PC-9 (cell line): ENCODE measurements at places on chromosomes 3 and 15. TPM values are rescaled to one million over a fixed set of nuclear protein-coding genes. Genes with fewer than 3 reads are reported as not detected.

DNA sequence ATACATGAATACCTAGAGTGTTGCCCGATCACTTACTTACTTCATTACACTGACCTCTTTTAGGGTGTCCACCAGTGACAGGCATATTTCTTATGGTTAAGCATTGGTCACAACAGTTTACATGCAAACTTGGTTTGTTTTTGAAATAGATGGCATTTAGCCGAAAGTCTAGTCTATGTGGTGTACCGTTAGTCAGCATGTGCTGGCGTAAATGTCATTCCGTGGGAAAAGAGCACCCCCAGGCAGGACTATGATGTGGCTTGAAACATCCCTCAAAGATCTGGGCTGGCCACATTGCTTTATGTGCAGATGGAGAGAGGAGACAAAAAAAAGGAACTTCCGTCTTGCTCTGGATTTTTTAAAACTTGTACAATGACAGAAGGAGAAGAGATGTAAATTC is 357.0 kb upstream of the ICE2 start:
- no peaks in the 10 kb centered on the region for H3K36me3 ChIP-seq
- H3K4me1 ChIP-seq: no peaks in the 10 kb centered on the region
- no peak for DNase-seq
- no peak overlapping the region for H3K27ac ChIP-seq
- no peak overlapping the region for H3K4me3 ChIP-seq

DNA sequence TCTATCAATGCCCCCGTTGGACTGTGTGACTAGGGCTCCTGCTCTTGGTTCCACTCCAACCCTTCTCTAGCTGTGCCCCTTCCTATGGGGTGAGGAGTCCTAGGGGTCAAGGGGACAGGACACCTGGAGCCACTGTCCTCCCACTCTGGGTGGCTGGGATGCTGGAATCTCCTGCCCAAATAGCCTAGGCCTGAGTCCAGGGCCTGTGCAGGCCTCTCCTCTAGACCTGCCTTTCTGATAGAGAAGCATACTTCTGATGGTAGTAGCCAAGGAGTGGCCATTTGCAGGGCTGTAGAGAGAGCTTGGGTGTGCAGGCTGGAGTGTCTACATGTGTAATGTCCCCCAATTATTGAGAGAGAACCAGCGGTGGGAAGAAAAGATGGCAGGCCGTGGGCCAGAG is 54.2 kb downstream of the ITGA11 start:
- no peaks in the 10 kb centered on the region for H3K36me3 ChIP-seq
- no peak overlapping the region for H3K27ac ChIP-seq
- no peak overlapping the region for H3K4me3 ChIP-seq
- DNase-seq: no peak
- no peaks in the 10 kb centered on the region for H3K4me1 ChIP-seq

- H3K4me3 ChIP-seq: no peak overlapping the region
- no peak overlapping the region for H3K27ac ChIP-seq
- H3K36me3 ChIP-seq: no peaks in the 10 kb centered on the region
Observed at GRCh38 chr15:31091481-31091880, 10.0 kb downstream of the TRPM1 start.

Gene KATNBL1
- 40.4 and 40.7 TPM in 2 replicates for total RNA-seq

Gene PLAAT1
- not detected in 2 replicates for total RNA-seq
